ENCODE measurements at places on chromosomes 16 and 17. TPM values are rescaled to one million over a fixed set of nuclear protein-coding genes. Genes with fewer than 3 reads are reported as not detected.

GRCh38 chr17:80389011-80389995 is 25.7 kb upstream of the ENDOV start:
- no peak overlapping the region for H3K4me3 ChIP-seq
- DNase-seq: no peak
- no peaks in the 10 kb centered on the region for H3K4me1 ChIP-seq
- peaks cover 44% of the 10 kb centered on the region for H3K36me3 ChIP-seq
- H3K27me3 ChIP-seq: no peaks in the 10 kb centered on the region
- no peak overlapping the region for H3K27ac ChIP-seq

- H3K4me3 ChIP-seq: no peak overlapping the region
- H3K27me3 ChIP-seq: no peaks in the 10 kb centered on the region
- no peaks in the 10 kb centered on the region for H3K4me1 ChIP-seq
- no peak overlapping the region for H3K27ac ChIP-seq
Measured at GRCh38 chr16:8519179-8519578, 71.1 kb downstream of the TMEM114 start.

DNA sequence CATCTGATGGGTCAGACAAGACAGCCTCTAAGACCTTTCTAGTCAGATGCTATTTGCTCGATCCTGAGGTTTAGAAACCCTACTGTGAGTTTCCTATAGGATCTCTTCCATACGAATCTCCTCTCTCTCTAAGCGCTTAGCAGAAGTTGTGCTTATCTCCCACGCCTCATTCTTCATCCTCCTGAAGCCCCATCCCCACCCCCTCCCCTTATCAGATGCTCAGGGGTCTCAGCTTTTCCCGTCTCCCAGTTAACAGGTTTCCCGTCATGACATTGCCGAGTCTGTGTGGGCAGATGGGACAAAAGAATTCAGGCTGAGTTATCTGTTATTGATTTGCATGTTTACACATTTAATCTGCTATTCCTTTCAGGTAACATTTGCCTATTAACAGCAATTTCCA is 99.0 kb upstream of the PIRT start:
- H3K27ac ChIP-seq: no peak overlapping the region
- DNase-seq: no peak
- no peaks in the 10 kb centered on the region for H3K27me3 ChIP-seq
- no peak overlapping the region for H3K4me3 ChIP-seq

- peaks cover 13% of the 10 kb centered on the region for H3K4me1 ChIP-seq
- peaks cover 21% of the 10 kb centered on the region for H3K36me3 ChIP-seq
- no peaks in the 10 kb centered on the region for H3K27me3 ChIP-seq
Measured at GRCh38 chr16:4410335-4411075, 5.9 kb downstream of the CORO7 start.

GRCh38 chr16:57664662-57665025 is 3.5 kb upstream of the ADGRG3 start:
- peaks cover 29% of the 10 kb centered on the region for H3K36me3 ChIP-seq
- DNase-seq: no peak
- no peaks in the 10 kb centered on the region for H3K27me3 ChIP-seq
- H3K27ac ChIP-seq: no peak overlapping the region
- no peak overlapping the region for H3K4me3 ChIP-seq

DNA sequence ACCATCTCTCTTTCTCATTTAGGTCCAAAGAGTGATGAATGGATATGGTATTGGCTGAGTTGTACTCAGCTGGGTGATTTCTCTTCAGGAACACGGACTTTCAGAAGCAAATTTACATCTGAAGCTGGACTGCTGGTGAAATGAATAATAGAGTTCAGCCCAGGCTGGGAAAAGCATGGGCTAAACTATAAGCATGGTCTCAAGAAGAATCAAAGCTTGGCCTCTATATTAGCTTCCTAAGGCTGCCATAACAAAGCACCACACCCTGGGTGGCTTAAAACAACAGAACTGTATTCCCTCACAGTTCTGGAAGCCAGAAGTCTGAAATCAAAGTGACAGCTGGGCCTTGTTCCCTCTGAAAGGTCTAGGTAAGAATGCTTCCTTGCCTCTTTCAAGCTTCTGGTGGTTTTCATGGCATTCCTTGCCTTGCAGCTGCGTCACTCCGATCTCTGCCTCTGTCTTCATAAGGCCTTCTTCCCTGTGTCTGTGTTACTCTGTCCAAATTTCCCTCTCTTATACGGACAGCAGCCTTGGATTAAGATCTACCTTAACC is 89.8 kb upstream of the CES5A start:
- H3K36me3 ChIP-seq: no peaks in the 10 kb centered on the region
- H3K27ac ChIP-seq: no peak overlapping the region
- no peaks in the 10 kb centered on the region for H3K27me3 ChIP-seq
- no peak for DNase-seq
- peaks cover 9% of the 10 kb centered on the region for H3K4me1 ChIP-seq

DNA sequence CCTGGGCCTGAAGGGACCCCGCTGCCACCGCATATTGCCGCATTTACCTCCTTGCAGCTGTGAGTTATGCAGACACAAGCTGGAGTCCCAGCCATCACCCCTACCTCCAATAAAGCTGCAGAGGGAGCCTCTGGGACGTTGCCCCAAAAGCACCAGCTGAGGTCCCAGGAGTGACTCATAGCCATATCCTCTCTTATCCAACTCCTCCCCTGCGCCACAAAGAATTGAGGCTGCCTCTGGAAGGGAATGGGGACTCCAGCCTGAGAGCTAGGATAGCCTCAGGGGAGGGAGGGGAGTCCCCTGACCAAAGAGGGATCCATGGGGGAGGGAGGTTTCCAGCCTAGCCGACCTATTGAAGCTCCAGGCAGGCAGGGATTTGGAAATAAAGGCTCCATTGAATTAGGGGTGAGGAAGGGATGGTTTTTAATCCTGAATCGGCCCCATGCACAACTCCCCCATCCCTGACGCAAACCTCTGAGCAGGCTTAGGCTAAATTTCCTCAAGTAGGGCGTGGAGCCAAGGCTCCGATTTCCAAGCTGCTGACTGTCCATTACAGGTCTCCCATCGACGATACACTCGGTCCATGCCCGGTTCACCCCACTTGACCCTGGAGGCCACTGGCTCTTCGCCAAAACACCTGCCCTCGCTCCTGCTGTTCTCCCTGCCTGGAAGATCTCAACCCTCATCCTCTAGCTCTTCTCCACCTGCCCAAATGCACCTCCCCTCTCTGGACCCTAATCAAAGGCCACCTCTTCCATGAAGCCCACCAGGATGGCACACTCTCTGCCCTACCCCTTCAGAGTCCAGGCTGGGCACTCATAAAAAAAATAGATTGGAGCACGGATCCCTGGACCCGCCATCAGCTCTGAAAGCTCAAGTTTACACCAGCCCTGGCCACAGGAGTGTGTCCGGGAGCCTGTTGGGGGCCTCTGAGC is 27.5 kb downstream of the PIMREG start:
- no peaks in the 10 kb centered on the region for H3K27me3 ChIP-seq
- H3K4me1 ChIP-seq: peaks cover 48% of the 10 kb centered on the region
- peaks cover 8% of the 10 kb centered on the region for H3K36me3 ChIP-seq
- H3K27ac ChIP-seq: no peak overlapping the region
- no peak overlapping the region for H3K4me3 ChIP-seq

GRCh38 chr16:4419402-4419959 is 3.1 kb upstream of the CORO7 start:
- H3K36me3 ChIP-seq: peaks cover 4% of the 10 kb centered on the region
- no peak overlapping the region for H3K27ac ChIP-seq
- no peak overlapping the region for H3K4me3 ChIP-seq
- DNase-seq: no peak

GRCh38 chr16:86375851-86376250 is 134.5 kb upstream of the FOXF1 start:
- no peak for DNase-seq
- H3K36me3 ChIP-seq: no peaks in the 10 kb centered on the region
- H3K4me3 ChIP-seq: no peak overlapping the region
- no peaks in the 10 kb centered on the region for H3K4me1 ChIP-seq

- no peaks in the 10 kb centered on the region for H3K27me3 ChIP-seq
- no peaks in the 10 kb centered on the region for H3K4me1 ChIP-seq
- DNase-seq: no peak
- no peak overlapping the region for H3K4me3 ChIP-seq
- no peaks in the 10 kb centered on the region for H3K36me3 ChIP-seq
- H3K27ac ChIP-seq: no peak overlapping the region
Measured at GRCh38 chr16:27048316-27048715, 18.4 kb upstream of the C16orf82 start.

GRCh38 chr17:7136266-7136877 is 21.8 kb upstream of the ASGR2 start:
- no peak overlapping the region for H3K27ac ChIP-seq
- no peak overlapping the region for H3K4me3 ChIP-seq
- no peaks in the 10 kb centered on the region for H3K36me3 ChIP-seq
- peak; percentile 28 for DNase-seq

- H3K4me3 ChIP-seq: no peak overlapping the region
- no peak for DNase-seq
- H3K4me1 ChIP-seq: peaks cover 8% of the 10 kb centered on the region
- no peak overlapping the region for H3K27ac ChIP-seq
Measured at GRCh38 chr17:68603027-68603426, 1.9 kb upstream of the FAM20A start.

DNA sequence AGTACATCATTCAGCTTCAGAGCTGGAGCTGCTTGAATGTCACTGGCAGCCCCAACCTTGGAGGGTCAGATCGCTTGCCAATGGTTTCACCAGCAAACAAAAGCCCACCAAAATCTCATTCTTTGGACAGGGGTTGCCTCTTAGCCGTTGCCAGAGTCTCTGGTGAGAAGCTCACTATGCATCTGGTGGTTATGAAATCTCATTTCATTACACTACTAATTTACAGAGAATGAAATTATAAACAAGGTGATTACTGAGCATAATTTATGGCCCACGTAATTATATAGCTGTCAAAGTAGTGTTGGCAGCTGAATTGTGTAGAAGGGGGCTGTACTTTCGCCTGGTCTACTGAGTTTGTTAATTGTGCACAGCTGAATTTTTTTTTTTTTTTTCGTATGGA is 688.9 kb upstream of the KIF2B start:
- H3K4me3 ChIP-seq: no peak overlapping the region
- H3K4me1 ChIP-seq: no peaks in the 10 kb centered on the region
- no peak for DNase-seq
- no peaks in the 10 kb centered on the region for H3K36me3 ChIP-seq

DNA sequence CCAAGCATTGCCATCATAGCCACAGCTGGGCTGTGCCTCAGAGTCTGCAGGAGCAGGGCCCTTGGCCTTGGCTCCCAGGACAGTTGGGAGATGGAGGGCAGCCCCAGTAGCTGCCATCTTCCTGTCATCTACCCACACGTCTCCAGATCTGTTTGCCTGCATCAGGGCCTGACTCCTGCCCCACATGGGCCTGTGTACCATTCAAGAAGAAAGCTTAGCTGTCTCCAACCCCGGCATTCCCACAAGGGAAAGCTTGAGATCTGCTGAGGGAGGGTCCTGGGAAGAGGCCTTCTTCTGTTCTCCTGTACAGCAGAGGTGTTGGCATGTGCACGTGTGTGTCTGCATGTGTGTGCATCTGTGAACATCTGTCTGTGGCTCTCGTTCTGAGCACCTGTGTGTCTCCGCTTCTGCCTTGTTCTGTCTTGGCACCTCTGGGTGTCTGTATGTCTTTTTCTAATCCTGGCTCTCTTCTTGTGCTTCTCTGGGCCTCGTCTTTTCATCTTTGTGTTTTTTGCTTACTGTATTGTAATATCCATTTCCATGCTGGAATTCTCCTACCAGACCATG is 122.2 kb downstream of the MRM1 start:
- no peaks in the 10 kb centered on the region for H3K36me3 ChIP-seq
- H3K27ac ChIP-seq: no peak overlapping the region
- DNase-seq: no peak
- H3K27me3 ChIP-seq: peaks cover 67% of the 10 kb centered on the region
- H3K4me1 ChIP-seq: no peaks in the 10 kb centered on the region
- H3K4me3 ChIP-seq: no peak overlapping the region

- H3K27ac ChIP-seq: peak overlapping the region; percentile 79
- peaks cover 37% of the 10 kb centered on the region for H3K4me1 ChIP-seq
- peaks cover 27% of the 10 kb centered on the region for H3K36me3 ChIP-seq
- DNase-seq: no peak
Measured at GRCh38 chr17:41917679-41918313, 955 bp downstream of the ACLY start.

- no peak for DNase-seq
- H3K27ac ChIP-seq: no peak overlapping the region
- H3K4me1 ChIP-seq: no peaks in the 10 kb centered on the region
Measured at GRCh38 chr17:80439499-80439898, 24.5 kb downstream of the ENDOV start.

DNA sequence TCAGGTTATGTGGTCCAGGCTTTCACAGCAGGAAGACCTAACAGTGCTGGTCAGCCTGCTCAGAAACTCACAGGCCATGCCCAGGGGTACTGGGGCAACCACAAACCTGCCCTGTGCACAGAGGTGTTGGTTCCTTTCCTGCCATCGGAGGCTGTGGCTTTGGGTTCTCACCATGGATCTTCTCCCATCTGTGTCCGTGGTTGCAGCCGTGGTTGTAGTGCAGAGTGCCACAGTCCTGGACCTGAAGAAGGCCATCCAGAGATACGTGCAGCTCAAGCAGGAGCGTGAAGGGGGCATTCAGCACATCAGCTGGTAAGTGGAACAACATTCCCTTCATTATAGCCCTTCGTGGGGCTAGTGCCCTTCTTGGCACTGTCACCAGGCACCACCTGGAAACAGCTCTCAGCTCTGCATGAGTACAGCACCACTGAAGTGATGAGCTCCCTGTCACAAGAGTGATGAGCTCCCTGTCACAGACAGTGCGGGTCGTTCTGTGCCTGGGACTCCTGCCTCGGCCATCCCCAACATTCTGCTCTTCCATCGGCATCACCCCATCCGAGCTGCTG is 2.0 kb downstream of the SNRNP25 start:
- H3K36me3 ChIP-seq: peaks cover 30% of the 10 kb centered on the region
- no peak overlapping the region for H3K27ac ChIP-seq
- H3K27me3 ChIP-seq: no peaks in the 10 kb centered on the region
- peaks cover 7% of the 10 kb centered on the region for H3K4me1 ChIP-seq
- no peak overlapping the region for H3K4me3 ChIP-seq
- no peak for DNase-seq

- H3K36me3 ChIP-seq: no peaks in the 10 kb centered on the region
- peaks cover 16% of the 10 kb centered on the region for H3K4me1 ChIP-seq
- H3K27ac ChIP-seq: no peak overlapping the region
- peaks cover 42% of the 10 kb centered on the region for H3K27me3 ChIP-seq
- DNase-seq: no peak
Measured at GRCh38 chr17:83110735-83111134, 31.3 kb downstream of the METRNL start.

- H3K27me3 ChIP-seq: no peaks in the 10 kb centered on the region
- H3K4me1 ChIP-seq: peaks cover 39% of the 10 kb centered on the region
- H3K36me3 ChIP-seq: no peaks in the 10 kb centered on the region
- DNase-seq: no peak
- H3K4me3 ChIP-seq: no peak overlapping the region
Measured at GRCh38 chr17:68459037-68459639, 1.8 kb upstream of the WIPI1 start.

- no peaks in the 10 kb centered on the region for H3K27me3 ChIP-seq
- H3K27ac ChIP-seq: no peak overlapping the region
- H3K4me1 ChIP-seq: no peaks in the 10 kb centered on the region
- DNase-seq: no peak
- no peak overlapping the region for H3K4me3 ChIP-seq
Measured at GRCh38 chr16:87037012-87037411, 280.2 kb downstream of the C16orf95 start.

Gene MYL4
- polyA plus RNA-seq: not detected

Gene SLC52A1
- polyA plus RNA-seq: 0.21 TPM

Gene TRPV2
- polyA plus RNA-seq: 0.09 TPM

Gene DOC2B
- not detected for polyA plus RNA-seq

Gene BICDL2
- polyA plus RNA-seq: 2.8 TPM

Gene VASN
- polyA plus RNA-seq: 1.1 TPM

Gene KRT31
- 24.9 TPM for polyA plus RNA-seq

Gene DNASE1
- 3.0 TPM for polyA plus RNA-seq

Gene ENPP7
- not detected for polyA plus RNA-seq

Gene TMEM92
- polyA plus RNA-seq: 2.7 TPM

Gene NUDT21
- 81.5 TPM for polyA plus RNA-seq
